ENCODE measurements at places on chromosomes 12 and 14.

GRCh38 chr12:57881475-57881874 lies 34.9 kb upstream of the CTDSP2 start:
- no peak for DNase-seq

- DNase-seq, result no peak
Observed at GRCh38 chr12:116562090-116562489, 2.9 kb downstream of the MAP1LC3B2 start.

GRCh38 chr12:118307069-118307954 lies 65.4 kb downstream of the TAOK3 start:
- peak; percentile 5 for DNase-seq

GRCh38 chr14:104557086-104557485 lies 22.5 kb upstream of the C14orf180 start:
- no peak for DNase-seq

GRCh38 chr14:90780519-90780918 lies 35.7 kb downstream of the TTC7B start:
- DNase-seq, result no peak

GRCh38 chr14:93716746-93717667 lies 71.3 kb downstream of the PRIMA1 start:
- DNase-seq, result no peak

GRCh38 chr12:124520265-124520701 lies 47.1 kb downstream of the NCOR2 start:
- DNase-seq, result no peak

DNA sequence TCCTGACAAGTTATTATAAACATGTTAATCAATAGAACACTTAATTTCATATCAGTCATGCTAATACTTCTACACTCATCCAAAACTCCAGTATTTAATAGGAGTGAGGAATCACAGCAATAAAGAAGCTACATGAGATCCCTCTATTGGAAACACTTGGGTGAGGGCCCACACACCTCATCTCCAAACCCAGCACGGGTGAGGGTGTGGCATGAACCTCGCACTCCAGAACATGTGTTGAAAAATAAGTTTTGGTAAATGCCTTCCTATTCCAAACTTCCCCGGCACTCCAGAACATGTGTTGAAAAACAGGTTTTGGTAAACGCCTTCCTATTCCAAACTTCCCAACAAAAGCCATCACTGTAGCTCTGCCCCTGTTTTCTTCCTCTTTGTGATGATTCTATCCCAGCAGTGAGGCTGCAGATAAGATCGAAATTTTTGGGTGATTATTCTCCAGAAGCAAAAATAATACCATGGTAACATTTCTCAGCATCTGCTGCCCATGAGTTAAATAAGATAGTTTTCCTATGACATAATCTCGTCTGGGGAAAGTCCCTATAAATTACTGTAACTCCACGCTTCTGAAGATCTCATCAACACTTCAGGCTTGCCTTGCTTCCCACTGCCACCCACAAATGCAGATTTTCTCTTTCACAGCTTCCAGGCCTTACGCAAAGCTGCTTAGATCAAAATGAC lies 24.4 kb upstream of the PTPRB start:
- DNase-seq, result no peak

GRCh38 chr12:120227233-120228040 lies 26.5 kb upstream of the RPLP0 start:
- DNase-seq, result no peak

DNA sequence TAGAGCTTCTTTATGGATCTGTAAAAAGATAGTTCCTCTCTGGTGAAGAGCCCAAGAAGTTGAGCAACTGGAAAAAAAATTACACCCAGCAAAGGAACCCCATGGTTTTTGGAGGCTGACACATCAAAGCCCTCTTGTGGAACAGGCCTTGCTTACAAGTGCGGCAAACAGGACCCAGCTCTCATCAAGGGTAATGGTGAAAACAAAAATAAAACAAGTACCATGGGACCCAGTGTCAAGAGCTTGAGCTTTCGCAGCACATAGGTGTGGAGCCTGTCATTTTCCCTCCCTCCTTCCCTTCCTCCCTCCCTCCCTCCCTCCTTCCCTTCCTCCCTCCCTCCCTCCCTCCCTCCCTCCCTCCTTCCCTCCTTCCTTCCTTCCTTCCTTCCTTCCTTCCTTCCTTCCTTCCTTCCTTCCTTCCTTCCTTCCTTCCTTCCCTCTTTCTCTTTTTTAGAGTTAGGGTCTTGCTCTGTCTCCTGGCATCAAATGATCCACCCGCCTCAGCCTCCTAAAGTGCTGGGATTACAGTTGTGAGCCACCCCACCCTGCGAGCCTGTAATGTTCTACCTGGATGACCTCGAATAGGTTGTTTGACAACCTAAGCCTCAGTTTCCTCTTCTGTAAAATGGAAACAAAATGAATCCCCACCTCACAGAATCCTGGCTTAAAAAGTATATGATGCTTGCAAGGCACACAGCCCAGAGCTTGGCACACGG lies 114.3 kb upstream of the RPH3A start:
- DNase-seq, result no peak

DNA sequence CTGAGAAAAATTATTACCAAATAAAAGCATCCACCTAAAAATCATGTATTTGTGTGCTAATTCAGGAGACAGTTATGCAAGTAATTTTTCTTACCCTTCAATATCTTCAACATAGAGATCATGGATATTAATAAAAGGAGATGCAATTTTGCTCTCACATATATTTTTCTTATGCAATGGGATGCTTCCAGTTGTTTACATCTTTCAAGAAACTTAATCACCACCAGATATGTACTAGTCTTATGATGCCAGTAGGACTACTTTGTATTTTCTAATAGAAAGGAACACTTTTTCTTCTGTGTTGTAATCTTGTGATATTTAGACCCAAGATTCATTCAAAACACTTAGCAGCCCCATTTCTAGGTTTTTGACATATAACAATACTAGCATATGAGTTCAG lies 107.6 kb downstream of the NAV3 start:
- DNase-seq, result no peak

- no peak for DNase-seq
Observed at GRCh38 chr14:94360945-94361565, 27.3 kb downstream of the SERPINA1 start.

DNA sequence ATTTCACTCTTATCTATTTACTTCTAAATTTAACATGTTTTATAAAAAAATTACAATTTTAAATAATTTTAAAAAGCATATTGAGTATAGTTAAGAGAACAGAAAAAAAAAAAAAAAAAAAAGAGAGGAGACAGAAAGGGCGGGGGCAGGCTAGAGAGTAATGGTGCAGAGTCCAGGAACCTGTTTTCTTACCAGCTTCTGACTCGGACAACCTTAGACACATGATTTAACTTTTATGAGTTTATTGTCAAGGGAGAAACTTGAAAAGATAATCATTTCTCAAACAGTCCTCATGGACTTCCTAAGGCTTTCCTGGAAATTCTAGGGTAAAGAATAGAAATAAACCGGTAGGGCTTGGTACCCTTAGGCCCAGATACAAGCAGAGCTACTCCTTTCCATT lies 84.3 kb downstream of the RPS6KA5 start:
- DNase-seq, result no peak

DNA sequence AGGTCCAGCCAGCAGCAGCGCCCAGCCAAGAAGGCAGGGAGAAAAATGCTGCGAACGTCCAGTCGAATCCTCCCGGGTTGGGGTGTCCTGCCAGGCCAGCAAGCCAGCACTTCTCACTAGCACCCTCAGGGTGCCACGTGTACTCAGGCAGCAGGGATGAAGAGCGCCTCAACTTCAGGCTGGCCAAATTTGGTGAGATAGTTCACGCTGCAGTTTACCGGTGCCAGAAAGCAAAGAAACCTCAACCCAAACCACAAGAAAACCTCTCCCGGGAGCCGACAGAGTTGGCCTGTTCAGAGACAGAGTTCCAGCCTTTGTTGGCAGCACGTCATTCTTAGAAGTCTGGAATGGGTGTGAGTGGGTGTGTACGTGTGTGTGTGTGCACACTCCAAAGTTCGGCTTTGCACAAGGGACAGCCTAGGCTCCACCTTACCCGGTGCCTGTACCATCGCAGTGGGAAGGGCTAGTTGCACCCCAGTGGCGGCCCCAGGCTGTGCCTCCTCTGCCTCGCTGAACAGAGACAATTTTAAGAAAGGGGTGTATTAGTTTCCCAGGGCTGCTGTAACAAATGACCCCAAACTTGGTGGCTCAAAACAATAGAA lies 42.1 kb downstream of the ELK3 start:
- DNase-seq, result peak; percentile 53

- no peak for DNase-seq
Observed at GRCh38 chr14:69325646-69326265, 65.8 kb downstream of the GALNT16 start.

- DNase-seq, result peak; percentile 57
Observed at GRCh38 chr14:90235179-90235976, 21.0 kb upstream of the PSMC1 start.

Measured in CD4-positive, alpha-beta T cell treated with Interleukin-6 for 4 hours (primary cell).